EH (cell line): ENCODE measurements at places on chromosomes 11 and 22.

GRCh38 chr11:134818516-134818915 lies 406.5 kb upstream of the B3GAT1 start:
- DNase-seq, result no peak

DNA sequence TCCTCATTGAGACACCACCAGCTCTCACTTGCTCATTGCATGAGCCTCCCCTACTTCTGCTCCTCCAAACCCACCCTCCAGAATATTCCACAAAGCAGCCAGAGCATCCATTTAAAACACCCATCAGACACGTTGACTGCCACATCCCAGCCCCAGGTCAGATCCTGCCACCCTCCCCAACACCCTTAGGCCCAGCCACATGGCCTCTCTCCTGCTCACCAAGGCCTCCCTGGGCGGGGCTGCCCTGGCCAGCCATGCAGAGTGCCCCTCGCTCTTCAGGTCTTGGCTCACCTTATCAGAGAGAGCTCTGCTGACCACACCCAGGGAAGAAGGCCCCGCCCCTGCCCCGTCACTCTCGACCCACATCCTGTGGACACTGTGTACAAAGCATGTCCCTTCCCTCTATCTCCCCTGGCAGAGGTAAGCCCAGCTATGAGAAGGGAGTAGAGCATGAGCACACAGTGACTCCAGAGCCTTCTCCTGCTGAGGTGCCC lies 106.8 kb downstream of the MICAL3 start:
- no peak for DNase-seq

DNA sequence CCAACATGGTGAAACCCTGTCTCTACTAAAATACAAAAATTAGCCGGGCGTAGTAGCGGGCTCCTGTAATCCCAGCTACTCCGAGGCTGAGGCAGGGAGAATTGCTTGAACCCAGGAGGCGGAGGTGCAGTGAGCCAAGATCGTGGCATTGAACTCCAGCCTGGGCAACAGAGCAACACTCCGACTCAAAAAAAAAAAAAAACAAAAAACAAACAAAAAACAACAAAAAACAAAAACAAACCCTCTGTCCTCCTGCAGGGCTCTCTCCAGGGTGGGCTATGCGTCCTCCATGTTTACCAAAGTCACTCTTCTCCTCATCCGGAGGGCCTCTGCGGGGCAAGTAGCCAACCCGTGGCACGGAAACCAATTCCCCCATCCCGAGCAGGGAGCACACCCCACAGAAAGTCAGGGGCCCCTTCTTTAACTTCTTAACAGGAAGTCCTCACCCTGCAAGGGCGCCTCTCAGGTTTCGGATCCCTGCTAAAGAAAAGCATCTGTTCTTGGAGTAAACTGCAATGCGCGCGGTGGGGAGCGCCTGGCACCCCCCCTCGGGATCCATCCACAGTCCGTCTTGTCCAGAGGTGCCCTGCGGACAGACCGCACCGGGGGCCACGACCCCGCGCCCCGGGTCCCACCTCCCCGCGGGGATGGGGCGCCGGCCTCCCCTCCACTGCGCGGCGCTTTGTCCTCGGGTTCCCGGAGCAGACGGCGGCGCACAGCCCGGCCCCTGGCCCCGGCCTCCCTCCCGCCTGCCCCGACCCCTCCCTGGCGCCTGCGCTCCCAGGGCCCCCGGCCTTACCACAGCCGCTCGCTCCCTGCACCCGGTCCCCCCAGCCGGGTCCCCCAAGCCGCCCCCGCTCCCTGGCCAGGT lies 712 bp downstream of the CERK start:
- DNase-seq, result peak; percentile 42

DNA sequence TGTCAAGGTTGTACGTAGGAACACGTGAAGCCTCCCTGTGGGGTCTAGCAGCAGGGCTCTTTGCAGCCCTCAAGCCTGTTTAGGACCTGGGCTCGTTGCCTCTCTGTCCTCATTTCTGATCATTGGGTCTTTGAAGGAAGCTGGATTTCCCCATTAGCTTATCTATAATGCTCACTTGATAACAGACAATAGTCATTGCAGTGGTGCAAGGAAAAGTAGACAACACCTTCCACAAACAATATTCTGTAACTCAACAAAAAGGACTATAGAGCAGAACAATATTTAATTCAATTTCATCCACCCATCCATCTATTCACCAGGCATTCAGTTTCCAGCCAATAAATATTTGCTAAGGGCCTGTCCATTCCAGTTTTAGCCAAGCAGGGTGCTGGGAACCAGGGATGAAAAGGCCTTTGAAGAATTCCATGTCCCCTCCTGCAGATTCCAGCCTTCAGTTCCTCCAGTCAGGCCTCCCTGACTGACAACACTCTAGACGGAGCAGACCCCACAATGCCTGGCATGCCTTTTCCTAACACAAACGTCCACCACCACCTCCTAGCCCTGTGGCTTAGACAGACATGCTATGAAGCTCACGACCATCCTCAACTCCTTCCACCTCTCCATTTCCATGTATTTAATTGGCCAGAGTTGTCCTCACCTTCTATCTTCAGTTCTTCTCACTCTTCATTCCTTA lies 12.7 kb upstream of the POLD3 start:
- no peak for DNase-seq

DNA sequence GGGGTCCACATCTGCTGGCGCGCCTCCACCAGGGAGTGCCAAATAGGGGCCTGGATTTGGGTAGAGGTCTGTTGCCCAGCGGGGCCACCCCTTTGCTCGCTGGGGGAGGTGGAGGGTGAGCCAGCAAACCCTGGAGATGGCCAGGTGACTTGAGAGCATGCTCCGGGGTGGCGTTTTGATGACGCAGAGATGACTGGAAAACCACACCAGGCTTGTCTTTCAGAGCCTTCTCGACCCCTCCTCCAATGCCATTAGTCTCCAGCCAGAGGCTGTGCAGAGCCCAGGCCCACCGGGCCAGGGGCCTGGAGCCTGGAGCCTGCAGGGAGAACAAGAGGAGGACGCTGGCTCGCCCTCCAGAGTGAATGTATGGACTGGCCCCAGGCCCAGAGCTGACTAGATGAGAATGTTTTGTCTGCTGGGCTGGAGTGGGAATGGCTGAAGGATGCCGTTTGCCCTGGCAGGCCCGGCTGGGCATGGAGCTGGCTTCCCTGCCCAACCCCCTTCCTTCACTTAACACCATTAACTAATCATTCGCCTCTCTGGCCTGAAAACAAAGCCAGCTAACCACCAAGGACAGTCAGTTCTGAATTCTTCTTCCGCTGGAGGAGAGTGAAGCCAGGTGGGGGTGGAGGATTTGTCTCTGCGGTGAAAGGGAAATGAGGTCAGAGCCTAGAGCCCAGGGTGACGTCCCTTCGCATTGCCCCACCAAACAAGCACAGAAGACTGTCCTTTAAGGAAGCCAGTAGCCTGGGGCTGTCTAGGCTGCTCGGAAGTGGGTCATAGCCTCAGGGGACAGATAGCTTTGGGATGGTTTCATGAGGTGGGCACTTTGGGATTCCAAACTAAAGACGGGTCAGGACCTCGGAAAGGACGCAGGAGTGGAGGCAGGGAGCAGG lies 1.6 kb upstream of the MCAM start:
- peak; percentile 55 for DNase-seq

DNA sequence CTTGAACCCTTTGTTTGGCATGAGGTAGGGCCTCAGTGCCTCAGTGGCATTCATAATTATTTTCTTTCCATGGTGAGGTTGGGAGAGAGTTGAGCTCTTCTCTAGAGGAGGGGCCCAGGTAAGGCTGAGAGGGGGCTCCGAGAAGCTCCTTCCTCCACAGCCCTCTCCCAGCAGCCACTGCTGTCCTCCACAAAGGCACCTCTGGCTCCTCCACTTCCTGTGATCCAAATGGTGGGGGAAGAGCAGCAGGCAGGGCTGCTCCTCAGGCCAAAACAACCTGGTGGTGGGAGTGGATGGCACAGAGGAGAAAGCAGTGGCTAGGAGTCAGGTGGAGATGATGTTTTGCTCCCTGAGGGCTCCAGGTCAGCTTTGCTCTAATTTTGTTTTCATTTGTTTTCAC lies 13.3 kb downstream of the ROBO4 start:
- no peak for DNase-seq

DNA sequence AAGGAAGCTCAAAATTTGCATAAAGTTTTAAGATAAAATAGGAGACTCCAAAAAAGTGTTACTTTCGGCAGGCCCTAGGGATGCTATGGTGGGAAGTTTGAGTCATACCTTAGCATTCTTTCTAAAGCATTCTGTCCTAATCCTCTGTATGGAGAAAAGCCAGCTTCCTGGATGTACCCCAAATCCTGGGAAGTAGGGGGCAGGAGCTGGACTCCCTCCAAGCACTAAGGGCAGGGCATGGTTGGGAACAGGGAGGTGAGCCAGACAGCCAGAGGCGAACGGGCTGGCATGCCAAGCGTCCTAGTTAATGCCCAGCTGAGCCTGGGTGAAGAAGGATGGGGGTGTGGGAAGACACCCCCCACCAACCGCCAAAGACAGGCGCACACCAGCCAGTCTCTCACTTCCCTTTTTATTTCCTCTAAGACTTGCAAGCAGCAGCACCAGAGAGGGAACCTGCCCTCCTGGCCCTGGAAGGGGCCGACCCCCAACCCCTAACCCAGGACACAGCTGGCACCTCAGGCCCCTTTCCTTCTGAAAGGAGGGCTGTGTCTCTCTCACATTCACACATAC lies 23.9 kb downstream of the RTN4RL2 start:
- DNase-seq, result no peak

DNA sequence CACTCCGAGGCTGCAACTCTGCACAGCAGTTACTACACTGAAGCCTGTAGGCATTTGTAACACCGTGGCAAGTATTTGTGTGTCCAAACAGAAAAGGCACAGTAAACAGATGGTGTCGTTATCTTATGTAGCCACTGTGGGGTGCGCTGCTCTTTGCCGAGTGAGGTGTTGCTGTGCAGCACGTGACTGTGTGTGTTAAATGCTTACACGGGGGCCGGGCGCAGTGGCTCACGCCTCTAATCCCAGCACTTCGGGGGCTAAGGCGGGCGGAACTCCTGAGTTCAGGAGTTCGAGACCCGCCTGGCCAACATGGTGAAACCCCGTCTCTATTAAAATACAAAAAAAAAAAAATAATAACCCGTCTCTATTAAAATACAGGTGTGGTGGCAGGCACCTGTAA lies 11.5 kb downstream of the ZBED4 start:
- no peak for DNase-seq

- DNase-seq, result no peak
These were observed 5.1 kb downstream of the FLRT1 start for GRCh38 chr11:64040684-64041322.

DNA sequence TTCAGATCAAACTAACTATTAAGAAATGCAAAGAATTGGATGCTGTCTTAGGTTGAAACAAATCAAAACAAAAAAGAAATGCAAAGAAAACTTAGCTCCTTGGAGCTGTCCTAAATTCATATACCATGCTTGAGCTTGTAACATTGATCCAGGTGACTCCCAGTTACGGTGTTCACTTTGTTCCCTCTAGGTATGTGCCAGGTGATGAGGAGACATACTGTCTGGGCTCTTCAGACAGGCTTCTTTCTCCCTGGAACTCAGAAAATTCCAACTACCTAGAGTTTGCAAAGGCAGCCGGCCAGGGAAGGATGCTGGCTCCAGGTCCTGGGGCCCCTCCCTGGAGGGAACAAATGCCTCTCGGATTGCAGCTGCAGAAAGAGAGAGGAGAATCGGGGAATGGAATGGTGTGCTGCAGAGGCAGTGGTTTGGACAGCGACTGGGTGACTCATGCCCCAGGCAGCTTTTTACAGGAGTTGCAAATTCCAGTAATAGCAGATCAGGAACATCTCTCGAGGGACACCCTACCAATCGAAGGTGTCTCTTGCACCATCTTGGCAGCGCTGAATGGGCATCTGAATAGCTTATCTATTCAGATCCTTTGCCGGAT lies 12.3 kb upstream of the ASPHD2 start:
- DNase-seq, result peak; percentile 87

GRCh38 chr22:23693979-23694680 lies 3.3 kb downstream of the RGL4 start:
- no peak for DNase-seq

DNA sequence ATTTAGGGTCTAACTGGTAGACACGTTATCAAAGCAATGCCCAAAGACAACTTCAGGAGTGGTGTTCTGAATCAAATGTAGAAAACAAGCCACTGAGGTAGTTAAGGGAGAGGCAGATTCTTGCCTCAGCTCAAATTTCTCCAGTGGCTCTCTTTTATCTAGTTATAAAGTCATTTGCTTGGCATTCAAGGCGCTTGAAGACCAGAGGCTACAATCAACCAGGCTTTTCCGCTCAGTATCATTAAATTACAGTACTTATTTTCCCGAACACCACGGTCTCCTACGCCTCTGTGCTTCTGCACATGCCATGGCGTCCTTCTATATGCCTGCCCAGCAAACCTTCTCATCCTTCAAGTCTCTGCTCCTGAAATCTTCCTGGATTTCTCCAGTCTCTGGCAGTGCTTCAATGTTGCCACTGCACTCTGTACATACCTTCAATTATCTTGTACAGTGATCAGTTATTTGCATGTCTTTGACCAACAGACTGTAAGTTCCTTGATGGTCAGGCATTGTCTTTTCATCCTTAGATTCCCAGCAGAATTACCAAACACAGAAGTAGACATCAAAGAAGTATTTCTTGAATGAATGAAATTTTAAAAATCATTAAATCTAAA lies 1.4 kb downstream of the POGLUT3 start:
- peak; percentile 34 for DNase-seq

- DNase-seq, result no peak
These were observed 75.7 kb upstream of the ANO1 start for GRCh38 chr11:70002433-70002832.

GRCh38 chr11:118621071-118621783 lies 13.8 kb downstream of the PHLDB1 start:
- peak; percentile 94 for DNase-seq

DNA sequence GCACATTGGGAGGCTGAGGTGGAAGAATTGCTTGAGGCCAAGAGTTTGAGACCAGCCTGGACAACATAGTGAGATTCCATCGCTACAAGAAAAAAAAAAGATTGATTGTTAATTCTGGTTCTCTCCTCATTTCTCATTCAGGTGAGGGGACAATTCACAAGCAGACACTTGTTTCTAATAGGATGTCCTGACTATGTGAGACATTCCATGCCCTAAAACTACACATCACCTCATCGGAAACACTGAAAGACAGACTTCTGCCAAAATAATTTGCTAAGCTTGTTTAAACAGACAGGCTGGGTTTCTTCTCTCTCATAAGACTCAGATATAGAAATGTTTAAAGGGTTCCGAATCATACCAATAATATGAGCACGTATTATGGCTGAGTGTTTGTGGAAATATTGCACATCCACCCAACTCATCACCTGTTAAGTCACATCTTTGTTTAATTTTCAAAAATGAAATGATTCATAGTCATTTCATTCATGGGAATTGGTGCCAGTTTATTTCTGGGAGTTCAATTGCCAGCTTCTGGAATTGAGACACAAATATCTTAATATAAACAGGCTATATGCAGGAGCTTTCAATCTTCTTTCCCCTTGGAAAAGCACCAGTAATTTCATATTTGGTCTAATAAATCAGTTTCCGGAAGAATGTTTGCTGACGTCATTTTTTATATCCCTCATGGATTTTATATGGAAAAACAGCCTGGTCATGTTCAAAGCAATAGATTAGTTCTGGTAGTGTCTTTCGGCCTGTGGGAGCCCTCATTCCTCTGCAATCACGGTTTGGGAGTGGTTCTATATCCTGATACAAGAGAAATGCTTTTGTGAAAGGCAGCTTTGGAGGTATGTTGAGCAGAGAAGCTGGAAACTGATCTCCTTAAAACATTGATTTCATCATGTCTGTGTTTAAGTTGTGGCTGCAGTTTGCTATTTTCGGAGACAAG lies 87.0 kb downstream of the BDNF start:
- DNase-seq, result no peak
